ENCODE measurements at places on chromosomes 3 and 15. TPM values are rescaled to one million over a fixed set of nuclear protein-coding genes. Genes with fewer than 3 reads are reported as not detected.

DNA sequence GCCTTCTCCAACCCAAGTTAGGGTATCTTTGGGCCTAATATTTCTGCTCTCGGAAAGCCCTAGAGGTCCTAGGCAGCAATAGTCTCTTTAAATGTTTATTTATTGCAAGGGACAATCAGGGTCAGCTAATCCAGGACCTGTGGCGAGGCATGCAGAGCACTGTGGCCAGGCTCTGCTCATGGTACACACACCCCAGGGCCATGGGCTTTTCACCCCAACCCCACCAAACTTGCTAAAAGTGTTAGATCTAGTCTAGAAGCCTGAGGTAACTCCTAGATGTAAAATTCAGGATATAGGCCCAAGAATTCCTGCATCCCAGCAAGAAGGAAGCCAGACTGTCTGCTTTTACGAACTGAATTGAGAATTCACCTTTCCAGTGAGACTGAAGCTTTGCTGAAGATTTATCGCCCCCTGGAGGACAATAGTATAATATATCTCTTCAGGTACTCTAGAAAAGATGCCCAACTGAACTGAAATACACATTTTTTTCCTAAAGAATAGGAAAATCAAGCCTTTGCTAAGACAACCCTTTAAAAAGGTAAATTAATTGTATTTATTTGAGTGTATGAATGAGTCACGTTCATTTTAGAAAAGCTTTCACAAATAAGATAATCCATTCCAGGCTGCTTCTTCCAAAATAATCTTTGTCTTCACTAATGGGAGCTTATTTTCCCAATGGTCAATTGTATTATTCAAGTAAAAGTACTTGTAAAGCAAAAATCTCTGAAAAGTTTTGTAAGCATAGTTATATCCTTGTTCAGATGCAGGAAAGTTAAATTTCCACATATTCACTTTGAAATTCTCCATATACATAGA lies 89.8 kb downstream of the LRRC3B start:
- no peak for DNase-seq

DNA sequence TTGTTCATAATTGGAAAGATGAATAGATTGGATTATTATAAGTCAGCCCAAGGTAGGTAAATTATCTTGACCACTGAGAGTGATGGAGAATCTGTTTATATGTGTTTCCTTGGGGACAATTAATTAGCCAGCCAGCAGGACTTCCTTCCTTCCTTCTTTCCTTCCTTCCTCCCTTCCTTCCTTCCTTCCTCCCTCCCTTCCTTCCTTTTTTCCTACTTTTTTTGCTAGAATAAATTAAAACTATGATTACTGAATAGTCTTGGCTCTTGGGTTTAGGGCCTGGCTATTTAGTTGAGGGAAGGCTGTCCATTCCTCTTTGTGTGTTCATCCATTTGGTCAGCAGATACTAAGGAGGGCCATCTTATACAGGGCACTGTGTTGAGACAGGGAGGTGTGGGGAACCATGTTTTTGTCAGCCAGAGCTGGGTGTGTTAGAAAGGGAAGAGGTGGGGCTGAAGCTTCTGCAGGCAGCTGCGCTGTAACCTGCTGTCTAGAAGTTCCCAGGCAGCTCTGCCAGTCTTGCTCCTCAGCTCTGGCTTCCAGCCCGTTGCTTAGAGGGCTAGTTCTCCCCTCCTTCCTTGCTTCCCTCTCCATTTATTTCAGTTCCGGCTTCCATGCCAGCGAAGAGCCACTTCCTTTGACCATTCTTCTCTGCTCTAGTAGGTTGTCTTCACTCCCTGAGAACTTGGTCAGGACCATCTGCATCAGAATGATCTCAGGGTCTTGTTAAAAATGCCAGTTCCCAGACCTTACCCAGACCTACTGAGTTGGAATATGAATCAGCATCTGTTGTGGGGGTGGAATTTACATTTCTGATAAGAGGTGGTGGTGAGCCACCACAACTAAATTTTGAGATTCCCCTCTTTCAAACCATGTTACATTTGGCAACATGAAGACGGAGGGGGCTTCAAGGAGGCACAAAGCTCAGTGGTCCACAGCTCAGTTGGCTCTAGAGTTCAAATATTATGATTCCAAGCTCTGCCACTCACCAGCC lies 113.9 kb downstream of the DGKG start:
- DNase-seq, result no peak

IL17RE gene
- not detected for polyA plus RNA-seq

DNA sequence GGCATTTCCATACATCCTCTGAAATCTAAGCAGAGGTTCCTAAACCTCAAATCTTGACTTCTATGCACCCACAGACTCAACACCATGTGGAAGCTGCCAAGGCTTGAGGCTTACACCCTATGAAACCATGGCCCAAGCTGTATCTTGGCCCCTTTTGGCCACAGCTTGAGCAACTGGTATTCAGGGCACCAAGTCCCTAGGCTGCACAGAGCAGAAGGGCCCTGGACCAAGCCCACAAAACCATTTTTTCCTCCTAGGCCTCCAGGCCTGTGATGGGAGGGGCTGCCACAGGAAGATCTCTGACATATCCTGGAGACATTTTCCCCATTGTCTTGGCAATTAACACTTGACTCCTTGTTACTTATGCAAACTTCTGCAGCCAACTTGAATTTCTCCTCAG lies 54.4 kb upstream of the IL12A start:
- no peak for DNase-seq

GRCh38 chr15:95259513-95259912 lies 1028.2 kb downstream of the MCTP2 start:
- DNase-seq, result peak; percentile 47

EAF2 gene
- polyA plus RNA-seq, result 131 TPM

DNA sequence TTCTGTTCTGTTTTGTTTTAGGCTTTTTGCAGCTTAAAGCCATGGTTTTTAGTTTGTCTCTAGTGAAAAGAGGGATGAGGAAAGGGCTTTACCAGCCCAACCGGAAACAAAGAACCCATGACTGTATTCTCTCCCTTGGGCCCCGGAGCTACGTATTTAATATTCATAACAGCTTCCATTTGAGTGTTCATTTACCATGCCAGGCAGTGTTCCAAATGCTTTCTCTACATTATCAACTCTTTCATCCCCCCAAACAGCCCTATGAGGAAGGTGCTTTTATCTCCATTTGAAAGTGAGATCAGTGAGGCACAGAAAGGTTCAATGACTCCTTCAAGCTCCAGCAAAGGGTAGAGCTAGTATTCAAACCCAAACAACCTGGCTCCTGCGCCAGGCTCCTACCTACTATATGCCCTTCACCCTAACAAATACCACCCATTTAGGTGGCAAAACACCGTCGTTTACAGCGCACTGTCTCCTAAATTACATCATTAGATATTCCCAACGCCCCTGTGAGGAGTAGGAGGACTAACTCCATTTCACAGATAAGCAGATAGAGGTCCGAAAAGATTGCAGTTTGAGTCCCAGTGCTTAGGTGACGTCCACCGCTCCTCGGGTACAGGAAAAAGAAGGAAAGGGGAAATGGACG lies 27.9 kb downstream of the GTPBP8 start:
- DNase-seq, result no peak

GRCh38 chr3:188951734-188952133 lies 220.0 kb upstream of the TPRG1 start:
- no peak for DNase-seq

- no peak for DNase-seq
These were observed at the start of gene PIGZ for GRCh38 chr3:196968233-196969133. Gene PIGZ (minus strand): TSS chr3:196968833. CDS start chr3:196952031, 16,802 bp downstream.

DNAJA4 gene
- polyA plus RNA-seq, result 4.2 TPM

- DNase-seq, result no peak
These were observed 171.2 kb upstream of the WNT5A start for GRCh38 chr3:55658270-55658669.

DNA sequence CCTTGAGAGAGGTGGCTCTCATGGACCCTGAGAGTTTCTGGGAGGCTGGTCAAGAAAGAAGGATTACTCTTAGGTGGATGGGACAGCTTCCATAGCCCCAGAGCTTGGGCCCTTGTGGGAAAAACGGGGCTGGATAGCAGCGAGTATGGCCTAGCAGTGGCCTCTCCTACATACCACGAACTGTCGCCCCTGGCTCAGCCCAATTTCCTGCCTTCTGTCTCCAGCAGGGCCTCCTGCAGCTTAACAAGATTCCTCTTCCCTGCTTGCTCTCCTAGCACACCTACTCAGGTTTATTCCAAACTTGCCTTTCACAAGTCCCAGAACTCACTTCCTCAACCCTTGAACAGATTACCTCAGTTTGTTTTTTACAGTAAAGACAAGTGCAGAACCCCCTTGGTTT lies 139.7 kb upstream of the TPM1 start:
- no peak for DNase-seq

MYH15 gene
- not detected for polyA plus RNA-seq

DNA sequence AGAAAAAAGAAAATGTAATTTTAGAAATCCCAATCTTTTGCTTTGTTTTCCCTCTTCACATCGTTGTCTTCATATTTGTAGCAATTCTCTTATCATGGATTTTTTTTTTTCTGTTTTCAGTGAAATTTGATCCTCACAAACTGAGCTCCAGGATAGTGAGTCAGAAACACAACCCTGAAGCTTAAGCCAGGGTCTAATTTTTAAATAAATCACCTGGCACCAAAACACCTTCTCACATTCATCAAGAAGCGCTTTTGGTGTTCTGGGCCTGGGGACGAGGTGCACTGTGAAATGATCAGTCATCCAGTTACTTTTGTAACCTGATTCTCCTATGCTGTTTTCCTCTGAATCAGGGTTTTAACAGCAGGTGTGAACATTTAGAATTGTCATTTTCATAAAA lies 87.7 kb downstream of the REC114 start:
- DNase-seq, result no peak

GRCh38 chr15:31078471-31078870 lies 23.1 kb downstream of the TRPM1 start:
- no peak for DNase-seq

HIGD2B gene
- polyA plus RNA-seq, result not detected

GRCh38 chr15:100373120-100373896 lies 31.5 kb upstream of the ADAMTS17 start:
- no peak for DNase-seq

HDC gene
- polyA plus RNA-seq, result not detected
